Activated CD8-positive, alpha-beta memory T cell treated with anti-CD3 and anti-CD28 coated beads for 48 hours (primary cell): ENCODE measurements at places on chromosomes 5 and 9.

DNA sequence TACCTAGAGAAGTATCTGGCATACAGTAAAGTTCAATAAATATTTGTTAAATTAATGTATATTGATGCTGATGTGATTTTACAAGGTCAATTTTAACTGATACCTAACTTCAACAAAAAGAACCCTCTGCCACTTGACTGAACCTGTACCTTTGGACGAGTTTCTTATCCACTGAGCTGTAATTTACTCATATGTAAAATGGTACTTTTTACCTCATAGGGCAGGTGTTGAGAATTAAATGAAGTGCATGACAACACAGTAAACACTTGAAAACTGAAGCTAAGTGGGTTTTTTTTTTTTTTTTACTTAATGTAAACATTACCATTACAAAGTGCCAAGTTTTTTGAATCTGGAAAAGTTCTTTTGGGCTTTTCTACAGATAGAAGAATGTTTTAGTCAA is 15.4 kb downstream of the NIPSNAP3B start:
- no peak for DNase-seq

DNA sequence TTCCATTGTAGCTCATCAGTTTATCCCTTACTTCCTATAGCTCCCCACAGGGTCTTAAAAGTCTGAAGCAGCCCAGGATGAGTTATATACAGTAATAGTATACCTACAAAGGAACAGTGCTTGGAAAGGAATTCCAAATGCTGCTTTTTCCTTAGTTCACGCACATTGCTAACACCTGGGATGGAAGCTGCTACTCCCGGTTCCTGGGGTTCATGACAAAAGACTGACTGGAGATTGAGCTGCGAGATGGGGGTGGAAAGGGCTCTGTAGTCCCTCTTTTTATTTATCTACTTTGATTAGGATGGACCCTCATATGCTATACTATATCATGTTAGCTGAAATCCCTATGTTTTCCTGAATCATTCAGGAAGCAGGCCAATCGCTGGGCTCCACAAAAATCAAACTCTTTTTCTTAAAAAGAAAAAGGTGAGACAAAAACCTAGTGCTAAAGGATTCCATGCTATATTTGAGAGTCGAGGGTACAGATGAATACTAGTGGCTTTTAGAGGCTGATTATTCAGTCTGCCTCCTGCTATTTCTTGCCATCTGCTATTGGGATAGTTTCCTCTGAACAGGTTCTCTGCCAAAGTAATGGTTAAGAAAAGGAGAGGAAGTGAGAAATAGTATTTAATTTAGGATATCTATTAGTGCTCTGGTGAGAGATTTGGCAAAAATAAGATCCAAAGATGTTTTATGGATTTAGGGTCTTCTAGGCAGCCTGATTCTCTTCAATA is 81.2 kb downstream of the MRPS27 start:
- no peak for DNase-seq

- no peak for DNase-seq
Measured at GRCh38 chr5:151153300-151153699, 4.3 kb downstream of the ANXA6 start.

DNA sequence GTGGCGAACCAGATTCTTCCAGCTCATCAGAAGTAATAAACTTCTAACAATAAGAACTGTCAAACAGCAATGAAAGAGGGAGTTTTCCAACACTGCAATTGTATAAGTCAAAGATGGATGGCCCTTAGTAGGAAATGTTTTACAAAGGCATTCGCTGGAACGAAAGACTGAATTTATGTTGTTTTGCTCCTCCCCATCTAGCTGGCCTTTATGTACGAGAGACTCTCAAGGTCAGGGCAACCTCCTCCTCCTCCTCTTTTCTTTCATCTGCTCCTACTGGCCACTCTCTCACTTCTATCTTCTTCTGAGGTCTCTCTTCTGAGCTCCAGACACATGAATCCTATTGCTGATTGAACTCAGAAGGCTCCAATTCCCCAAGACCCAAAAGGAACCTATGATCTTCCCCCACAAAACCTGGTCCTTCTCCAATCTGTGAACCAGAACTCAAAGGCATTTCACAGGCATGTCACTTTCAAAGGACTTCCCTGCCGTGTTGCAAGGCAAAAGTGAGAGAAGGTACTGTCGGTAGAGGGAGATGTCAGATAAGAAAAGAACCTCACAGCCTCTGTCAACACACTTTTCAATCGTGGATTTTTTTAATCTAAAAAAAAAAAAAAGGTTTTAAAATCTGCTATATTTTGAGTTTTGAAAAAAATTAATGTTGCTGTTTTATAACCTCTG is 28.5 kb upstream of the PUM3 start:
- no peak for DNase-seq

- peak; percentile 52 for DNase-seq
Measured at GRCh38 chr9:114989600-114990410, 59.4 kb upstream of the TNFSF8 start.

DNA sequence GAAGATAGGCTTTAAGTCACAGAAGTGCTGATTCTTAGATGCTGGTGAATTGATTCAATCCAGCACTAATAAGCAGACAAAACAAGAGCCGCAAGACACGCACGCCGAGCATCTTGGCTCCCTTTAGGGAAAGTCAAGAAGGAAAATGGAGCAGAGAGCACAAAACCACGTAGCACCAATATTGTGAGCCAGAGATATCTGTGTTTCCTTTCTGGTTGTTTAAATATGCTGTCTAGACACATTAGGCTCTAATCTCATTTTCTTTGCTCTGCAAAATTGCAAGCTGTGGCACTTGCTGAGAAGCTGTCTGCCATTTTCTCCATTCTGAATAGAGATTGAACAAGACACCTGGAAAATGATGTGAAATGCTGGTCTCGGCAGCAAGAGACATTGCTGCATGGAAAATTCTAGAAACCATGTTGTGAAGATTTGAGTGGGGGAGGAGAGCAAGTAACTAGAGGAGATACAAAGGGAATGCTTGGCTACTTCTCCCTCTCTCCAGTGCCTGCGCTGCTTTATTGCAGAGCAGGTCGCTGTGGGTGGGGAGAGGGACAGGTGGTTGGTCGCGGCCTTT is 336.3 kb downstream of the MED10 start:
- DNase-seq: no peak

- DNase-seq: no peak
Measured at GRCh38 chr9:79857188-79857587, 285.4 kb downstream of the TLE4 start.

DNA sequence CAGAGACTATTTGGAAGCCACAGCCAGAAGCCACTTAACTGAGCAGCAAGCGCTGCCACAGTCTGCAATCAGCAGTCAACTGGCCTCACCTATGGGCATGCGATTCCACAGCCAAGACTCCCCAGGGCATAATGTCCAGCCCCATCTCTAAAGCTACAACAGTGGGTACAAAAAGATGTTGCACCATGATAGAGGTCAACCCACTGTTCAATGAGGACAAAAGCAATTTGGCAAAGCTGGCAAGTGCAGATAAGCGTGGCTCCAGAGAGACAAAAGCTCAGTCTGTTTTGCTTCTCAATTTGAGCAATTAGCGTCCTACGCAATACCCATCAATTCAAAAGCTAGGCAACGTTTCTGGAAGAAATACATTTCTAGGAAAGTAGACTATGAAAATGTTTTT is 3.2 kb downstream of the TAS2R1 start:
- DNase-seq: no peak

GRCh38 chr9:84339962-84340361 is 596 bp downstream of the SLC28A3 start:
- DNase-seq: no peak

- DNase-seq: no peak
Measured at GRCh38 chr9:20403346-20403745, 219.0 kb downstream of the MLLT3 start.

DNA sequence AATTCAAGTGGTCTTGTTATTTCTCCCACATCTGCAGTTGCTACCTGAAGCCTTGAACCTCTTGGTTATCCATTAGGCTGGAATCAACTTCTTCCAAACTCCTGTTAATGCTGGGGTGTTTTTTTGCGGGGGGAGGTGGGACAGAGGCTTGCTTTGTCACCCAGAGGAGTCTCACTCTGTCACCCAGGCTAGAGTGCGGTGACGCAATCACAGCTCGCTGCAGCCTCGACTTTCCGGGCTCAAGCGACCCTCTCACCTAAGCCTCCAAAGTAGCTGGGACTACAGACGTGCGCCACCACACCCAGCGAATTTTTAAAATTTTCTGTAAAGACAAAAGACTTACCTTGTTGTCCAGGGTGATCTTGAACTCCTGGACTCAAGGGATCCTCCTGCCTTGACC is 4.4 kb downstream of the SCGB3A1 start:
- no peak for DNase-seq

DNA sequence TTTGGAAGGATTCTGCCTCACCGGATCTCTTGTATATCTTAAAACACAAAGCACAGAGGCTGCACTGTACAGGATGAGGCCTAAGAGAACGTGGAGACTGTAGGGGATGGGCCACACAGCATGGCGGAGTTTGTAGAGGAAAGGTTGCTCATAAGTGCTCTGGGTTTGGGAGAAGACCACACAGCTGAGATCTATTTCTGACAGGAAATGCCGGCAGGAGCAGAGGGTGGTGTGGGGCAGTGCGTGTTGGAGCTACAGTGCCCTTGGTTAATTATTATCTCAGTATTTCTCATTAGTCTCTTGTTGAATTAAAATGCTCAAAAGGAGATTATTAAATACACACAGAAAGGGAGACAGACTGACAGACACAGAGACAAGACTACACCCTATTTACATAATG is 9.6 kb downstream of the PALM2AKAP2 start:
- DNase-seq: no peak

- no peak for DNase-seq
Measured at GRCh38 chr5:67009028-67009427, 187.6 kb downstream of the CD180 start.

DNA sequence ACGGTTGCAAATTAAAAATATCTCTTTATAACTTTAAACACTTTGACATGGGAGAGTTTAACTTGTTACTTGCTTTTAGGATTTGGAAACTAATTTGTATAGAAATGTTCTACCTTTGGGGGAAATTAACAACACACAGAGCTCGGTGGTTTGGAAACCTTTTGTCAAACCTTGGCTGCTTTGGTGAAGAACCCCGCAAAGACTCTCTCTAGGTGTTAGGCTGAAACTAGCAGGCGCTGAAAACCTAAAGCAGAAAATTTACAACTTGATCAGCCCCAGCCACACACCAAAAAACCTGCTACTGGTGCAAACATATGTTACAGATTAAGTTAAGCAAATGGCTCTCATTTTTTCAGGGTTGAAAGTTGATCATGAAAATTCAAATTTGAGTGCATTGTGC is 25.8 kb downstream of the NR2F1 start:
- no peak for DNase-seq

DNA sequence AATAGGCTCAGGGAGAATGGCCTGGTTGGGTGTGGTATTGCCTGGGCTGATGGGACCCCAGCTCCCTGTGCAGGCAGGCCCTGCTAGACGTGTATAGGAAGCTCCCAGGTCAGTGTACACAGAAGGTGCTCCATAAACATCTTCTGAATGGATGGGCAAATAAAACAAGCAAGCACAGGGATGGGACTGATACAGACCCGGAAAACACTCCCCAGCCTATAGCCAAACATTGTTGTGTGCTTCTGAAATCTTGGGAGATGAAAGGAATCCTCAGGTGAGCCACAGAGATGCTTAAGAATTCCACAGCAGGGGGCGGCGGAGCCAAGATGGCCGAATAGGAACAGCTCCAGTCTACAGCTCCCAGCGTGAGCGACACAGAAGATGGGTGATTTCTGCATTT is 151.8 kb downstream of the ENTREP1 start:
- no peak for DNase-seq

- DNase-seq: no peak
Measured at GRCh38 chr5:146813346-146814157, 65.0 kb downstream of the PPP2R2B start.

DNA sequence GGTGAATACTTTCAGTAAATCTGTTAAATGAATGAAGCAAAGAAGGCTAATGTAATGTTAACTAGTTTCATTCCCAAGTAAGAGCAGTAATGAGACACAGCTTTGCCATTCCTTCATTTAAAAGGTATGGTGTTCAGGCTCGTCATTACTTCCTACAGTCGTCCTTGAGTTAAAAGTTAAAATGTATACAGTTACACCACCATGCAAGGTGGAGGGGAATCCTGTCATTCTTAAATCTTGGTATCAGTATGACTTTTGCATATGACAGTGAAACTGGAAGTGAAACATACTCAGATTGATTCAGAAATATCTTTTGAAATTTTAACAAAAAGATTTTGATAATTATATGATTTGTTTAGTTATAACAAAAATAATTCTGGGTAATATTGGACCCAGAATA is 25.9 kb downstream of the MTRR start:
- DNase-seq: no peak

DNA sequence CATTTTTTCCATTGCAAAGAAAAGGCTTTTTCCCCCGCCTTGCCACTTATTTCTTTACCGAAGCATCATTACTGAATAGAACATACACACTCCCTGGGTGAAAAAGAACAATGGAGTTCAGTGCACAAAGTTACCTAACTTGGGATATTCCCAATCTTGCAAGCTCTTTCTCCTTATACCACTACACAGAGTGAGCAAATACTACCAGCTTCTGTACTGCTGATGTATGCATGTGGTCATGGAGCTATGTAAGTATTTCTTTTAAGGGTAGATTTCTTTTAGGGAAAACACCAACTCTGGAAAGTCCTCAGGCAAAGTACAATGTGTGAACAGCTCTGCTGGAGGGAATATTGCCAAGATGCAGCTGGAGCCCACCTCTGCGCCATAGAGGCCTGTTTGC is 81.1 kb downstream of the AOPEP start:
- DNase-seq: no peak

DNA sequence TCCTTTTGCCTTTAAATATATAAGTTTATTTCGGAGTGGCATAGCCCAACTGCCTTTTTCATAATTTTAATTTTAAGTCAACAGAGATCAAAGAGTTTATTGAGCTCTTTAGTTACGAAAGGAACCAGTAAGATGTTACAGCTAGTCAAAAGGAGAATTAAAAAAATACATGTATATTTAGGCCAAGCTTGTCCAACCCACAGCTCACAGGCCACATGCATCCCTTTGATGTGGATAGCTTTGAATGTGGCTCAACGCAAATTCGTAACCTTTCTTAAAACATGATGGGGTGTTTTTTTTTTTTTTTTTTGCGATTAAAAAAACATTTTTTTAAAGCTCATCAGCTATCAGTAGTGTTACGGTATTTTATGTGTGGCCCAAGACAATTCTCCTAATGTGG is 50.2 kb upstream of the IL31RA start:
- no peak for DNase-seq
